ENCODE measurements at places on chromosomes 16 and 17. TPM values are rescaled to one million over a fixed set of nuclear protein-coding genes. Genes with fewer than 3 reads are reported as not detected.

Gene RAMP2
- 13.1 TPM for total RNA-seq

- DNase-seq = peak; percentile 10
Observed at GRCh38 chr17:64036198-64036922, 15.9 kb upstream of the ICAM2 start.

GRCh38 chr17:77286641-77287431, 146.1 kb downstream of the SEC14L1 start:
- peak; percentile 86 for DNase-seq

GRCh38 chr16:1525871-1526607, 7.4 kb upstream of the TMEM204 start:
- no peak for DNase-seq

DNA sequence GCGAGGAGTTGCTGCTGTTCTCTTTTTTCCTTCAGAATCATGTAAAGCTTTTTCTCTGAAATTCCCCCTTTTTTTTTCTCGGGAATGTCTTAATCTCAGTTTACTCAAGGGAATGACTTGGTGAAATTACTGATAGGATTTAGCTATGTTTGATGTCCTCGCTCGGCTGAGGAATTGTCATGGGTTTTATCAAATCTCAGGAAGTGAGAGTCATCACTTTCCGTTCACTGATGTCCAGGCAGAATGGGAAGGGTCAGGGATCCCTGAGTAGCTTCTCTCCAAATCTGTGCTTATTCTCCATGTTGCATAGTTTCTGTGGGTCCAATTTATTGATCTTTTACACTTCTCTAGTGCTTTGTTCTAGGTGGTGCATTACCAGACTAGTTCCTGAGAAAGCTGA, 6.3 kb downstream of the IGSF6 start:
- DNase-seq = peak; percentile 51

DNA sequence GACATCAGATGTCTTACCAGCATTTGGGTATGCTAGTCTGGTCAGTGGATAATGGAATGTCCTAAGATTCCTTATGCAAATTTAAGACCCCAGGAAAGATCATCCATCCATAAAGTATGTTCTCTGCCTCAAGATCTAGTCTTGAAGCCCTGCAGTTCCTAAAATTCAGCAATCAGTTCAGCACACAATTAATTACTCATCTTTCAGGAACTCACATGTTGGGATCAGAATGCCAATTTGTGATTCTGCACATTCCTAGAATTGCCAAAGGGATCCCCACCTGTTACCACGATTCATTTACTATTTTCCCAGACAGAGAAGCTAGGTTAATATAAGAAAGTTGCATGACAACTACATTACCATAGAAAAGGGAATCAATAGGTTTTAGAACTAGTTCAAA, 3.2 kb downstream of the OR2C1 start:
- no peak for DNase-seq

Gene ZNF205
- 26.2 TPM for total RNA-seq

DNA sequence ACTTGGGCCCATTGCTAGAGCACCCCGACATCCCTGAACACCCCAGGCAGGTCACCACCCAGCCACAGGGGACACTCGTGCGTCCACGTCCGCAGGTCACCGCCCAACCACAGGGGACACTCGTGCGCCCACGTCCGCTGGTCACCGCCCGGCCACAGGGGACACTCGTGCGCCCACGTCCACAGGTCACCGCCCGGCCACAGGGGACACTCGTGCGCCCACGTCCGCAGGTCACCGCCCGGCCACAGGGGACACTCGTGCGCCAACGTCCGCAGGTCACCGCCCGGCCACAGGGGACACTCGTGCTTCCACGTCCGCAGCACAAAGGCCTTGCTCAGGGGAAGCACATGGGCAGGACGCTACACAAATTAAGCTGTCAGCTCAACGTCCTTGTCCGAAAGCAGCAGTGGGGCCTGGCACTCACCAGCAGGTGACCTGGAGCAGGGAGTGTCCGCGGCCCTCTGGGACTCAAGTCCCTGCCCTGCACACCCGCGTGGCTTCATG, 17.7 kb downstream of the GALNS start:
- no peak for DNase-seq

Gene MAPT
- total RNA-seq = under 0.01 TPM

DNA sequence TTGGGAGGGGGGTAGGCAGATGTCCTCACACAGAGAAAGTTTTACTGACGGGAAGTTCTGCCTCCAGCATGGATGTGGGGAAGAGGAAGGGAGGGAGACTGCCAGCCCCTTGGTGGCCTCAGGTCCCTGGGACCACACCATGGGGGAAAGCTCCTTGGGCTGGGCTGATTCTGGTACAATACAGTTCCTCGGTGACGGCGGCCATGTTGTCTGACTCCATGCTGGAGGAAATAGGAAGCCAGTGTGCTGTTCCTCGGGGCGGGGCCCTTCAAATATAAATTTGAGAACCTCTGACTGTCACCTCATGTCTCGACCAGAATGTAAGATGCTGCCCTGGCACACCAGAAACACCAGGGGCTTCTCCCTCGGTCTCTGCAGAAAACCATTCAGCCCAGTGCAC, 66.8 kb downstream of the CNGB1 start:
- DNase-seq = no peak

Data from dermis blood vessel endothelial cell (primary cell).